ENCODE measurements at places on chromosomes 3 and 15.

GRCh38 chr15:48720646-48721045 lies 75.1 kb upstream of the FBN1 start:
- no peak for DNase-seq

DNA sequence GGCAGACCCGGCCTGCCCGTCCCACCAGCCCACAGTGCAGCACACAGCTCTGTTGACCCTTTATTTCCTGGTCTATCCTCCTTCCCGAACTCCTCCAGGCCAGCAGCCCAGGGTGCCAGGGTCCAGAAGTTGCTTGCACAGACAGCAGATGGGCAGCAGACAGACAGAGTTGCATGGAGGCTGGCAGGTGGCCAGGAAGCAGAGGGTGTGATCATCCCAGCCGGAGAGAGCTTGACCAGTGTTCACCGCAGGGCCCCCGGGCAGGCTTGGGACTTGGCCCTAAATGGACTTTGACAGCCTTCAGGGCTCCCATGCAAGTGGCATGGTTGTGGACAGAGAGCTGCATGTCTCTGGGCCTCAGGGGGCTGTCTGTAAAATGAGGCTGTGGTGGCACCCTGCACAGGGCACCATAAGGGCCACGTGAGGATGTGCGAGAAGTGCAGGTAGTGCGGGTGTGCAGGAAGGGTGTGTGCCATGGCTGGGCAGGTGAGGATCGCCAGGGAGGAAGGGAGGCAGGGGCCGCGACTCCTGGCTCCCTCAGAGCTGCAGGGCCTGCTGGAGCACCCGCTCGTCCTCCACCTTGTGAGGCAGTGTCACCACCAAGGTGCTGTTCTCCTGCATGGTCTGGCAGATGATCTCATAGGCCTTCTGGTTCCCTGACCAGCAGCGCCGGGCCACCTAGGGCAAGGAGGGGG lies 6.3 kb upstream of the ZXDC start:
- DNase-seq, result no peak

- DNase-seq, result no peak
These were observed 51.0 kb upstream of the TP63 start for GRCh38 chr3:189580190-189580589.

- DNase-seq, result no peak
These were observed 64.2 kb upstream of the TMEM115 start for GRCh38 chr3:50423543-50423942.

- no peak for DNase-seq
These were observed 2.2 kb downstream of the GPR149 start for GRCh38 chr3:154427685-154428285.

- no peak for DNase-seq
These were observed 40.6 kb upstream of the ADCY5 start for GRCh38 chr3:123489400-123490004.

DNA sequence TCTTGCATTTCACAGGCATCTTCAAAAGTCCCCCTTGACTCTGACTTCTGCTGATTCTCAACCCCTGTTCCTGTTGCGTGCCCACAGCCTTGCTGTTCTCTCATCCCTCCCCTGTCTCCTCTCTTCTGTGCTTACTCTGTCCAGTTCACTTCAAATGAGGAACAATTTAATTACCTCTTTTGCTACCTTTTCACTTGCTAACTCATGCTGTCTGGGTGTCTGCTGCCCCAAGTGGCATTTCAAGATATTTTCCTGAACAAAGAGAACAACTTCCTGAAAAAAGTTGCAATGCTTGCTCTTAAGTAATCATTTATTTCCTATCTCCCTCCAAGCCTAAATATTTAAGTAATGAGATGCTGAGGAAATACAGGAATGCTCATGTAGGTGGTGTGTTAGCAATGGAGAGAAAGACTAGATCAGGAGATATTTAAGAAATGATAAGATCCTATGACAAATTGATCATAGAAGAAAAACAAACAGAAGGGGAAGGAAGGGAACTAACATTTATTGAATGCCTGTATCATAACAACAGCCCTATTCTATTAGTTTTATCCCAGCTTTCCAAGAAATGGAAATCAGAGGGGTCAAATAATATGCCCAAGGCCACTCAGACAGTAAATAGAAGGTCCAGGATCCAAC lies 42.2 kb downstream of the SV2B start:
- DNase-seq, result no peak

DNA sequence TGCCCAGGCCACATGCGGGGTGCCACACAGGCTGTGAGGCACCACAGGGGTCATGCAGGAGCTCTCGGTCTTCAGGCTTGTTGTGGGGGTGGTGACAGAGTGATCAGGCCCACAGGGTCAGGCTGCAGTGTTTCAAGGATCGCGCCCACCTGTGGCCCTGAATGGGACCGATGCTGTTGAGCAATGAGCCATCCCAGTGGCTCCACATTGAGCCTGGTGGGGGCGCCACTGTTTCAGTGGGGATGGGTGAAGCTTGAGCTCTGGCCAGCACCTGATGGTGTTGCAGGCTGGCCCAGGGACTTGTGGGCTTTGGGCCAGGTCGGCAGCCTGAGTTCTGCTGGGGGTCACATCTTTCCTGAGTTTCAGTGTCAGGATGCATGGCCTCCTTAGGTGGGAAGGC lies 230.1 kb downstream of the UBE3A start:
- DNase-seq, result no peak

- DNase-seq, result no peak
These were observed 117.3 kb upstream of the ALDH1A3 start for GRCh38 chr15:100762289-100762688.

- DNase-seq, result no peak
These were observed 909.7 kb downstream of the PLOD2 start for GRCh38 chr3:145251311-145251710.

DNA sequence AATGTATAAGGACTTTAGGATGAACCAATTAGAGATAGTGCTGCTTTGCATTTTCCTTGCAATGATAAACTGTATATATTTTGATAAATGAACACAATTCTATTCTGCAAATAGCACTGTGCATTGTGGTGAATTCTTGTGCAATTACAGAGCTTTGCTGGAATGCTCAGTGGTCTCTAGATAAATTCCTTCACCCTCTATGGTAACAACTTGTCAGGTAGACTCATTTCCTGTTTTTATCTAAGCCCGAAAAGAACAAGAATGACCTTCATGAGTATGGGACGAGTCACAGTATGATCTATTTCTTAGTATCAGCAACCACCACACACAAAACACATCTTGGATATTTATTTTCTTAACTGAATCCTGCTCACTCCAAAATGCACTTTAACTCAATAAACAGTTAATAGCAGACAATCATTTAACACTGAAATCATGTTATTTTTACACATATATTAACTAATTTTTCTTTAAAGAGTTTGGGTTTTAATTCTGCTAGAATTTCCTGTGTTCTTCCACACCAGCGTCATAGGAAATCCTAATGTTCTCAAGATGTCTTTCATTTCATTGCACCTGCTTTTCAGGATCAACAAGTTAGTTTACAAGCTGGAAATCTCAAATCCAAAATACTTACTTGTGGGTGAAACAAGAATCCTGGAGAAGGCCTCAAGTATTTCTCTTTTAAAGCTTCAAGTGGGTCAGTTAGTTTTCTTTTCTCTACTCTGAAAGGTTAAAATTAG lies 551.2 kb downstream of the MECOM start:
- DNase-seq, result no peak

GRCh38 chr3:189833996-189834395 lies 202.8 kb downstream of the TP63 start:
- DNase-seq, result no peak

DNA sequence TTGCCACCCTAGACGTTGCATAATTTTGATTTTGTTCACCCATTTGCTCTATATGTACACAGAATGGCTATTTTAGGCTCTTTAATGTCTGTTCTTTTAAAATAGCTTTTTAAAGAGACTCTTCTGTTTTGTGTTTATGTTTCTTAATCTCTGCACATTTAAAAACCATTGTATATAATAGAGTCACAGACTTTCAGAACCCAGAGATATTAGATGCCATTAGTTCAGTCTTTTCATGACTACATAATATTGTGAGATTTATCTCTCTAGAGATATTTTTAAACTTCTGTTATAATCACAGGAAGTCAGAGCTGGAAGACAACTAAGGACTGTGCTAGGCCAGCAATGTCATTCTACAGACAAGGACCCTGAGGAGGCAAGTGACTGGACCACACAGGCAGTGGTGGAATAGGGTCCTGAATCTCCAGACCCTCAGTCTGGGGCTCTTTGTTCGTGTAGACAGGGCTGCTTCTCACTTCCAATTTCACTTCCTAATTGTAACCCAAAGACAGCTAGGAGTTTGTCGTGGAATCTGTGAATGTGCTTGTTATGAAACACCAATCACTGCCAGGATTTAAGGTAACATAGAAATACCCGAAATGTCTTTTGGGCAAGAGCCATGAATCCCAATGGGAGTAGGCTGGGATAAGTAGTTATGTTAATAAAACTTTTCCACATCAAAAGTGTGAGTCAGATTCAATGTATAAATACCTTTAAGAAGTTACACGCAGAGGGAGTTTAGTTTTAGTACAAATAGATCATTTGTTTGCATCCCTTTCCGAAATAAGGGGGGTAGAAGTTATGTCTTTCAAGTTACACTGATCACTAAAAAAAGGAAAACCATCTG lies 165.2 kb upstream of the ROPN1 start:
- no peak for DNase-seq

DNA sequence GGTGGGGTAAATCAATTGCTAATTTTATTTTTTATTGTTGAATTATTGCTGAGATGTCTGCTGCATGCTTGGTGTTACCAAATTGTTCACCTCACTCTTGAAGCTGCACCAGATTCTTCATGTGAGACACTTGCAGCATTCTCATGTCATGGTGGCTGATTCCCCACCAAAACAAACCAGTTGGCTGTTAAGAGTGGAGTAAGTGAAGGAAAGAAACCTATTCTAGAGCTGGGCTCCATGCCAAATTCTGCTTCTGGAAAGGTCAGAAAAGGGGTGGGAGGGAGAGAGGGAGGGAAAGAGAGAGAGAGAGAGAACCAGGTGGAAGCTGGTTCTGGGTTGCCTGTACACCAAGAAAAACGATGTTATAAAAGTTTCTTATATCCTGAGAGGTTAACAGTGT lies 317.5 kb upstream of the THRB start:
- DNase-seq, result no peak

GRCh38 chr3:109187390-109187789 lies 50.9 kb downstream of the C3orf85 start:
- DNase-seq, result no peak

GRCh38 chr3:150080058-150080730 lies 109.5 kb upstream of the PFN2 start:
- no peak for DNase-seq

- no peak for DNase-seq
These were observed 165.5 kb downstream of the ALCAM start for GRCh38 chr3:105532251-105532650.

- no peak for DNase-seq
These were observed 41.0 kb upstream of the SLC25A26 start for GRCh38 chr3:66179793-66180192.

- DNase-seq, result no peak
These were observed 62.6 kb downstream of the CRTC3 start for GRCh38 chr15:90592131-90592881.

- DNase-seq, result no peak
These were observed 40.6 kb downstream of the DPP8 start for GRCh38 chr15:65476903-65477302.

DNA sequence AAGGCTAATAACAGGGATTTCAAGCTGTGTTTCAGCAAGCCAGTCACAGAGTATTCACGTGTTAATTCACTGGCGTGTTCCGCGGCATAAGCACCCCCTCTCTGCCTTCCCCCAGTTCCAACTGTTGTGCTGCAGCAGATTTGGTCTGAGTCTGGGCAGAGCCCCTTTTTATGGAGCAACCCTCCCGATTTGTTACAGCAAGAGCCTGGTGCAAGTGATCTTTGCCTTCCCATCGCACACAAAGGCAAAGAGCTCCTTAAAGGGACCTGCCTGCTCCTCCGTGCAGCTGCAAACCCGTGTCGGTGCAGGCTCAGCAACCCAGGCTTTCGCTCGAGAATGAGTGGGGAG lies 170.5 kb downstream of the KCNAB1 start:
- DNase-seq, result no peak

- DNase-seq, result no peak
These were observed 28.7 kb upstream of the SRPRB start for GRCh38 chr3:133776794-133777438.

DNA sequence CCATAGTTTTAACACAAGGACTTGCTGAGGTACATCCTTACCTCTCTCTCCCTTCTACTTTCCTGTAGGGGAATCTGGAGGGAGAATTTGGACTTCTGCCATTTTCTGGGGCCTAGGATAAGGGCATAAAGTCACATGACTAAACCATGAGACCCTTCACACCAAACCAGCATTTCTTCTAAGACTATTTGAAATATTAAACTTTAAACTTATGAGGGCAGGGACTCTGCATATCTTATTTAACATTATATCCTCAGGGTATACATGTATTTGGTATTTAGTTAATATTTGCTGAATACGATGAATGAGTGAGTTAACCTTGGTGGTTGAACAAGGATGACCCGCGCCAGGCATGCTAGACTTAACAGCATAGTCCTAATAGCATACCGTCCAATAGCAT lies 63.4 kb downstream of the USP13 start:
- no peak for DNase-seq

GRCh38 chr3:161265916-161266571 lies 44.9 kb downstream of the NMD3 start:
- no peak for DNase-seq

DNA sequence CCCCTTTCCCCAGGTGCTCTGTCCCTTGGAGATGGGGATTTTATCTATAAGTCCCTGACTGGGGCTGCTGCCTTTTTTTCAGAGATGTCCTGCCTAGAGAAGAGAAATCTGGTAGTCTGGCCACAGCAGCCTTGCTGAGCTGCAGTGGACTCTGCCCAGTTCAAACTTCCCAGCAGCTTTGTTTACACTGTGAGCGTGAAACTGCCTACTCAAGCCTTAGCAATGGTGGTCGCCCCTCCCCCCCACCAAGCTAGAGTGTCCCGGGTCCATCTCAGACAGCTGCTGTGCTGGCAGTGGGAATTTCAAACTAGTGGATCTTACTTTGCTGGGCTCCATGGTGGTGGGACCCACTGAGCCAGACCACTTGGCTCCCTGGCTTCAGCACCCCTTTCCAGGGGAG lies 38.9 kb downstream of the TMEM266 start:
- DNase-seq, result no peak

DNA sequence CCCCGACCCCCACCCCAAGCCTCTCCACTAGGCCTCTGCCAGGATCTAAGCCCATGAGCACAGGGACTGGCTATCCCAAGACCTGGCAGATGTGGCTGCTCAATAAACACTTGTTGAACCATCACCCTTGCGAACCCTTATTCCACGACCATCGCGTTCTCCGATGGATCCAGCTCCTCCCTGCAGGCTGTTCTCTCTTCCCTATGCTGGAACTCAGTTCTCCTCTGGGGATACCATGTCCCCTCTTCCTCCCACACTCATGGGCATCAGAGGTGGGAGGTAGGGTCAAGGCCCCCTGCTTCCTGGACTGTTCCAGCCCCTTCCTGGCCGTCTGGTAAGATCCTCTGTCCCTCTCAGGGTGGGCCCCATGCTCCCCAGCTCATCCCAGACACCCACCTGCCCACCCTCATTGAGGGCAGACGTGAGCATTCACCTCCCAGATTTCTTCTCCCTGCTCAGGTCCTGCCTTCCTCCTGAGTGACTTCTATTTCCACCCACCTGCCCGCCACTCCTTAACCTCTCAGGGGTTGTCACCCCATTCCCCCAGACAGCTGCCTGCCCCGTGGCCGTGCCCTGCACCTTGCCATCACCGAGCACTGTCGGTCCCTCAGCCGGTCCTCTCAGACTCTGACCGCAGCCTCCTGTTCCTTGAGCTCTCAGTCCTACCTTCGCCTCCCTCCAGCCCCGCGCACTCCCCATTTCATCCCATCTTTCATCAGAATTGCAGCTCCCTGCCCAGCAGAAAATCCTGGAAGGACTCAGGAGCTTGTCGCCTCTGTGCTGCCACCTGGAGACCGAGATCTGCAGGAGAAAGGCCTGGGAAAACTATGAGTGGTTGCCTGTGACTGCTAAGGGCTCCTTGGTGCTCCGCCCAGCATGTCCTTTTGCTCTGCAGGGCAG lies 42.0 kb downstream of the PML start:
- no peak for DNase-seq

Data from activated T-helper 1 cell treated with anti-CD3 and anti-CD28 coated beads, Interleukin-2, amount 50 U/mL, for 16 hours (primary cell).